Activated T-cell treated with anti-CD3 and anti-CD28 coated beads, Interleukin-2, amount 50 U/mL, for 72 hours (primary cell): ENCODE measurements at places on chromosomes 16 and 17.
A peak's percentile ranks its signal among the peaks of the same experiment; 100 is the strongest.

DNA sequence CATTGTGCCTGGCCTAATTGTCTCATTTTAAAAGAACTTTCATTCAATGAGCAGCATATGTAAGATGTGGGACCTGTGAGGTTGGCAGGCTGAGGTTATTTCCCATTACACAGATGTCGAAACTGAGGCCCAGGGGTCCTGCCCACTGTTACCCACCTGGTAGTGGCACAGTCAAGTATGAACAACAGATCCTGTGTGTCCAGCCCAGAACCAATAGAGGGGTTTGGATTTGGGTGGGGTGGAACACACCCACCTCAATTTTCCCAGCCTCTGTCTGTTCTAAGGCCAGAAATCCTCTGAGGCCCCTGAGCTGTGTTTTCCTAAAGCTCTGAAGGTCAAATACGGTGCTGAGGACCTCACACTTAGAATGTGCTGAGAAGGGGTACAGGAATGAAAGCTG lies 179.5 kb downstream of the XYLT1 start:
- DNase-seq: no peak

DNA sequence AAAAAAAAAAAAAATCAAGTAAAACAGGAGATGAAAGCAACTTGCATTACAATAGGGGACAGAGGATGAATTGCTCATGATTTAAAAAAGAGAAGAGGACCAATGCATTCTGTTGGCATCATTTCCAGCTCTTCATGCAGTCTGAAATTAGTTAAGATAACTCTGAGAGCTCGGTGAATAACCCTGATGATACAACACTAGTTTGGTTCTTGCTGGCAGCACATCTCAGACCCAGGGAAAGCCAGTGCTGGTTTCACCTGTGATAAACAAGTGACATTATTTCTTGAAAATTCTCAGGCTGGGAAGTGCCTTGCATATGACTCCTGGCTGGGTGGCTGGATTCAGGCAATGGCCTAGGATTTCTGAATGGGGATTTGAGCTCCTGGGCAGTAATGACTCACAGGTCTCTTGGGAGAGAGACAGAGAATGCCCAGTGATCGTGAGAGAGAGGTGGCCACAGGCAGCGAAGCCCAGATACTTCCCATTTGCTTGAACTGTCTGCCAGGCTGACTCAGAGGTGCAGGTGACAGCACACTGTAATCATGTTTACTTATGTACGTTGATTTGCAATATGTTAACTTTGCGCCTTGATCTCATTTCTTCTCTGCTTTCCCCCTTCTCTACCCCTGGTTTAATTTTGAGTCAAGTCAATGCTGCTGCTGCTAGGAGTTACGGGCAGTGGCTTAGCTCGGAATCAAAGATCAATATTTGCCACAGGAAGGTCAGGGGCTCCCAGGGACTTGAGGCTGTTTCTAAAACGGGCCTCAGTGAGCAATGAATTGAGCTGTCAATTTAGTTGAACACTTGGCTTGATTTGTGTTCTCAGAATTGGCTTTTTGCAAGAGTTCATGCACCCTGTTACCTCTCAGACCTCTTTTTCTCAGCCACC lies 27.1 kb downstream of the ARSG start:
- no peak for DNase-seq

GRCh38 chr17:17831208-17832031 lies 5.4 kb downstream of the SREBF1 start:
- DNase-seq: no peak

- peak; percentile 78 for DNase-seq
Observed at GRCh38 chr16:27318392-27319256, 4.8 kb downstream of the IL4R start.

- no peak for DNase-seq
Observed at GRCh38 chr17:22694362-22695227, 1002.3 kb downstream of the KCNJ18 start.

- DNase-seq: no peak
Observed at GRCh38 chr17:72145962-72146361, 25.1 kb downstream of the SOX9 start.

DNA sequence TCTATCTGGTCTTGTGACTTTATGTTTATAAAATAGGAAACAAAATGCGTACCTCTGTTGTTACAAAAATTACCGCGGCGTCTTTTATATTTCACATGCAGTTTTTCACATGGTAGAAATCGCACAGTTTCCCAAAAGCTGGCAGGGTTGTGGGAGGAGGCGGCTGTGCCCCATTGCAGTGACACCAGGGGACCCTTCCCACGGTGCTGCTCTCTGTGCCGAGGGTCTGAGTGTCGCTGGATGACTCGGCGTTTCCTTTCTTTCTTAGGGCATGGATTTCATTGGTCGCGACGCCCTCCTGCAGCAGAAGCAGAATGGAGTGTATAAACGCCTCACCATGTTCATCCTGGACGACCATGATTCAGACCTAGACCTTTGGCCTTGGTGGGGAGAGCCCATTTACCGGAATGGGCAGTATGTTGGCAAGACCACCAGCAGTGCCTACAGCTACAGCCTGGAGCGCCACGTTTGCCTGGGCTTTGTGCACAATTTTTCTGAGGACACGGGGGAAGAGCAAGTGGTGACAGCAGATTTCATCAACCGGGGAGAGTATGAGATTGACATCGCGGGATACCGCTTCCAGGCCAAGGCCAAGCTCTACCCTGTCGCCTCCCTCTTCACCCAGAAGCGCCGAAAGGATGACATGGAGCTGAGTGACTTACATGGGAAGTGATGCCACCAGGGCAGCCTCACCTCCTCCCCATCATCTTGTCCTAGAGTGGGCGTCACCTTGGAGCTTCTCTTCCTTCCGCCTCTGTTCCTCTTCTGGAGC lies 17.2 kb upstream of the CLEC18C start:
- DNase-seq: no peak

- DNase-seq: no peak
Observed at GRCh38 chr16:51436742-51437141, 285.7 kb upstream of the SALL1 start.

GRCh38 chr17:45409659-45410076 lies 23.0 kb downstream of the ARHGAP27 start:
- peak; percentile 22 for DNase-seq

DNA sequence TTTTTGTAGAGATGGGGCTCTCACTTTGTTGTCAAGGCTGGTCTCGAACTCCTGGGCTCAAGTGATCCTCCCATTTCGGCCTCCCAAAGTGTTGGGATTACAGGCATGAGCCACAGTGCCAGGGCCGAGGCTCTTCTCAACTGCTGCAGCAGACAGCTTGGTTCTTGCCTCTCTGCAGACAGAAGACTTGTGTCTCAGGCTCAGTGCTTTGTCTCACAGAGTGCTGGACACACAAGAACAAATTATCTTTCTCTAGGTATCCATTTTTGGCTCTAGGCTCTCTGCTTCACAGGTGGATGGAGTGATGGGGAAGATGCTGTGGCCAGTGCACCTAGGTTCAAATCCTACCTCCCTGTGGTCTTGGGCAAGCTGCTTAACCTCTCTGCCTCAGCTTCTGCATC lies 80.8 kb upstream of the RNU2-1 start:
- no peak for DNase-seq

DNA sequence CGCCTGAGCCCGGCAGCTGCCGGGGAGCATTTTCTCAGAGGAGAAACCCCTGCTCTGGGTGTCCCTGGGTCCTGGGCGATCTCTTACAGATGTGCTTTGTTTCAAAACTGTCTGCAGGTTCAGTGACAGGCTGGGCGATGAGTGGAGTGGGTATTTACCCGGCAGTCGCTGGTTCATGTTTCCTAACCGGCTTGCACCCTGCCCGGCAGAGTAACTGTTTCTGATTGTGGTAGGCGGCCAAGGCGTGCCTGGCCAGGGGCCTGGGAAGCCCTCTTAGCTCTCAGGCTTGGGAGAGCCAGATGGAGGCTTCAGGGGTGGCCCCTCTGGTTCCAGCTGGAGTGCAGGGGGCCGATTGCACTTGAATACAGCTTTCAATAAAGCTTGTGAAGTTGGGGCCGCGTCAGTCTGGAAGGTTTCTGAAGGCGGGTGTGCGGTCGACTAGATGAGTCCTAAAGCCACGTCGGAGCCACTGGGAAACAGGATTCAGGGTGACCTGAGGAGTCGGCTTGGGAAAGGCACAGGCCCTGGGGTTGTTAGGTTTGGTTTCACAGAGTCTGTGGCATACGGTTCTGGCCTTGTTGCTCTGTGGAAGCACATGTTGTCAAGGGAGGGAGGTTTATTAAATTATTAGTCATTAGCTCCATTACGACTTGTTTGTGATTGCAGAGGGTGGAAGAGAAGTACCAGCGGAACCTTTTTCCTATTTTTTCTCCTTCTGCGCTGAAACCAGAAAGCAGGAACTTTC lies 1.4 kb downstream of the BAIAP2 start:
- DNase-seq: no peak

DNA sequence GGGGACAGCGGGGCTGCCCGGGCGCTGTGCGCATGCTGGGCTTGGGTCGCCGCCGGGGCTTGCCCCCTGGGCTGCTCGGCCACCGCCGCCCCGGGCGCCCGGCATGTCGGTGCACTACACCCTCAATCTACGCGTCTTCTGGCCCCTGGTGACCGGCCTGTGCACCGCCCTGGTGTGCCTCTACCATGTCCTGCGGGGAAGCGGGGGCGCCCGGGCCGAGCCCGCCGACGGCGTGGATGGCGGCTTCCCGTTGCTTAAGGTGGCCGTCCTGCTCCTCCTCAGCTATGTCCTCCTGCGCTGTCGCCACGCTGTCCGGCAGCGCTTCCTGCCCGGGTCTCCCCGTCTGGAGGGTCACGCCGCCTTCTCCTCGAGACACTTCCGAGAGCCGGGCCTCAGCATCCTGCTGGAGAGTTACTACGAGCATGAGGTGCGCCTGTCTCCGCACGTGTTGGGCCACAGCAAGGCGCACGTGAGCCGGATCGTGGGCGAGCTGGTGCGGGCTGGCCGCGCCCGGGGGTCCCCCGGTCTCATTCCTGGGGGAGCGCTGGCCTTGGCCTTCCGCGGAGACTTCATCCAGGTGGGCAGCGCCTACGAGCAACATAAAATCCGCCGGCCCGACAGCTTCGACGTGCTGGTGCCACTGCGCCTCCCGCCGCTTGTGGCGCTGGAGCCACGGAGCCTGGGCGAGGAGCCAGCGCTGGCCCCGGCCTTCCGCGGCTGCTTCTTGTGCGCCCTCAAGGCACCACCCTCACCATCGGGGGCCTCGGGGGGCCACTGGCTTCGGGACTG lies 789 bp downstream of the ITPRIPL2 start:
- DNase-seq: peak; percentile 25

DNA sequence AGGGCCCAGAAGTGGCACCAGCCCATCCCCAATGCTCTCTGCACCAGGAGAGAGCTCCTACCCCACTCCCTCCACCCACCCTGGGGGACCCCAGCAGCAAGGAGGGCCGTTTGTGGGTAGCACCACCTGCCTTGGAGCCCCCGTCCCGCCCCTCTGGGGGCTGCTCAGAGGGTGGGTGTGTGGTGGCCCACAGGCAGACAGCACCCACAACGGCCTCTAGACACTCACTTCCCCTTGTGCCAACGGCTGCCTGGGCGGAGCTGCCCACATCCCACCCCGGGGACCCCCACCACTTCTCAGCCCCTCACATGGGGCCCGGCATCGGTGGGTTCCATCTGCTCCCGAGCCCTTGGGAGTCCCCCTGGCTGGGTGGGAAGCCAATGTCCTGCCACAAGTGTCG lies 33.3 kb downstream of the BAHCC1 start:
- DNase-seq: no peak

DNA sequence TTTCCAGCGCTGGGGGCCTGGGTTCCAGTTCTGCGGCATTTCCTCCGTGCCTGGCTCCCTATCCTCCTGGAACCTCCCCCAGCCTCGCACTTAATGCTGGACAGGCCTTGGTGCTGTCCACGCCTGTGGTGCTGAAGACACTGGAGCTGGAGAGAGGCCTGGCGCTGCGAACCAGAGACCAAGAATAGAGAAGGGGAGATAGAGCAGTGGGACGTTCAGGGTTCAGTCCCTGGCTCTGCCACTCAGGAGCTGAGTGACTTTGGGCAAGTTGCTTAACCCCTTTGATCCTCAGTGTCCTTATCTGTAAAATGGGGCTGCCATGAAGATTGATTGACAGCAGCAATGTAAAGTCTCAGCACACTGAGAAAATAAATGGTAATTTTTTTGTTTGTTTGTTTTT lies 11.9 kb downstream of the SBK1 start:
- no peak for DNase-seq

- DNase-seq: no peak
Observed at GRCh38 chr17:8749616-8750015, 5.0 kb upstream of the CCDC42 start.

- DNase-seq: peak; percentile 34
Observed at GRCh38 chr16:27232061-27232900, 29.0 kb downstream of the KDM8 start.

DNA sequence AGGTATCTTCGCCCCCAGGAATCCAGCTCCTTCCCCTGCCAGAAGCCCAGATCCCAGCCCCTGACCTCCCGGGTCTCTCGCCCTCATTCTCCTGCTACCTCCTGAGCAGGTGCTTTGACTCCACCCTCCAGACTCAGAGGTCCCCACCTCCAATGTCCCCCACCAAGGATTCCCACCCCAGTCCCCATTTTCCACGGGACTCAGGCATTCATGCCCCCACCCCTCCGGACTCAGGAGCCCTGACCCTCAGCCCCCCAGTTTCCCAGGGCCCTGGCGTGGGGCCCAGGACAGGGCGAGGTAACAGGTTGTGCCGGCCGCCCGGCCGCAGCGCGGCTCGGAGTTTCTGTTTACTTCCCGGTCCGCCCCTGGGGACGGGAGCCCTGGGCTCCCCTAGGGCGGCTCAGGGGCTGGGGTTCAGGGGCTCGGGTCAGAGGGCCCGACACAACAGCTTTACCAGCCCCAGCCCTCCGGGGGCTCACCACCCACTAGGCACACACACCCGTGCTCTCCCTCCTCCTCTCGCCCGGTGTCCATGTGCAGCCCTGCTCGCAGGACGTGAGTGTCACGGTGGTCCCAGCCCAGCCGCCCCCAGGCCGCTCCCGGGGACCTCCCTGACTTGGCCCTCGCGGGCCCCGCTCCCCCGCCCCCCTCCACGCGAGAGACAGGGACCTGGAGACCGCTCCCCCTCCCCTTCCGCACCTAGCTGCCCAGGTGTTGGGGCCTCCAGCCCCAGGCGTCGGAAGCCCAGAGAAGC lies 595 bp downstream of the BICDL2 start:
- no peak for DNase-seq

DNA sequence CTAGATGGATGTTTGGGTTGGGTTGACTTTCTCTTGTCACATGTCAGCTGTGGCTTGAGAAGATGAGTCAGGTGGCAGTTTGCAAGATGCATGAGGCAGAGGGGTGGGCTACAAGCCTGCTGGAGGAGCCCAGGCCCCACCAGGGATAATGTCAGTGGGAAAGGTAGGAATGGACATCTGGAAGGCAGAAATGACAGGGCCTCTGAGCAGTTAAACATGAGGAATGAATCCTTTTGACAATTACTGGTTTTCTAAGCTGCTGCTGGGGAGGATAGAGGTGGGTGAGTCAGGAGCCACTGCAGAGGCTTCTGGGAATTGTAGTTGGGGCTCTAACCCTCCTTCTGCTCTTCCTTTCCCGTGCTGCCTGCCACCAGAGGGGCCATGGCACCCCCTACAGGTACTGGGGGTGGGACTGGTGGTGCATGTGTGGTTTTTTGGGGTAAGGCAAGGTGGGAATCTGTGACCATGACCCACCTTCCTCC lies 15.7 kb downstream of the SLC52A1 start:
- DNase-seq: peak; percentile 61

DNA sequence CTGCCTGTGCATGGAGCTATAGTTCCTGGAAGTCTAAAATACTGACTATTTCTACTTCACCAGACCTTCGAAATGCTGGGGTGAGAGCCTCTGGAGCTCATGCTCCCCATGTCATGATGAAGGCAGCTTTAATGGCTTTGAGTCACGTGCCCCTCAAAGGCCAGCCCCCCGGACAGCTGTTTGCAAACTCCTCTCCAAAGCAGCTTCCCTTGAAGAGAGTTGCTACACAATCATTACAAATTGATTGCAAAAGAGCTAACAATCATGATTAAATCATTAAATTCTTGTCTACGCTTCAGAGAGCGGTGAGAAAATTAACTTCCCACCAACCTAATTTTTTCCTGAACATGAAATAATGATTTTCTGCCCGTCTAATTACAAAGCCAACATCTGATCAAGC lies 134.8 kb upstream of the IRX6 start:
- DNase-seq: no peak
